ENCODE measurements at places on chromosomes 3 and 15. TPM values are rescaled to one million over a fixed set of nuclear protein-coding genes. Genes with fewer than 3 reads are reported as not detected.
A peak's percentile ranks its signal among the peaks of the same experiment; 100 is the strongest.

DNA sequence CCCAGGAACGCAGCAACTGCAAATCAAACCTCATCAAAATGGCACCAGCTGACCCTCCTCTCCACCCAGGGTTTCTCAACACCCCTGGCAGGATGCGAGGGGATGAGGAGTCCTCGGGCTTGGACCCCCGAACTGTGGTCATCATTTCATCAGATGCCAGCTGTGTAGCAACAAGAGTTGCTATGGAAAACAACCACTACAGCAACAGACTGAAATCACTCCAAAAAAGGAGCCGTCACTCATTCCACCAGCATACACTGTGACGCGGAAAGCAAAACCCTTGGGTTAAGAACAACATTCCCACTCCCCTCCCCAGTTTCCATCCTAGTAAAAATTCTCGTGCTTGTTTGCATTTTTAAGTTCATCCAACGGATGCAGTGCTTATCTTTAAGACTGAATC lies 40.1 kb downstream of the VGLL4 start:
- no peak for DNase-seq

DNA sequence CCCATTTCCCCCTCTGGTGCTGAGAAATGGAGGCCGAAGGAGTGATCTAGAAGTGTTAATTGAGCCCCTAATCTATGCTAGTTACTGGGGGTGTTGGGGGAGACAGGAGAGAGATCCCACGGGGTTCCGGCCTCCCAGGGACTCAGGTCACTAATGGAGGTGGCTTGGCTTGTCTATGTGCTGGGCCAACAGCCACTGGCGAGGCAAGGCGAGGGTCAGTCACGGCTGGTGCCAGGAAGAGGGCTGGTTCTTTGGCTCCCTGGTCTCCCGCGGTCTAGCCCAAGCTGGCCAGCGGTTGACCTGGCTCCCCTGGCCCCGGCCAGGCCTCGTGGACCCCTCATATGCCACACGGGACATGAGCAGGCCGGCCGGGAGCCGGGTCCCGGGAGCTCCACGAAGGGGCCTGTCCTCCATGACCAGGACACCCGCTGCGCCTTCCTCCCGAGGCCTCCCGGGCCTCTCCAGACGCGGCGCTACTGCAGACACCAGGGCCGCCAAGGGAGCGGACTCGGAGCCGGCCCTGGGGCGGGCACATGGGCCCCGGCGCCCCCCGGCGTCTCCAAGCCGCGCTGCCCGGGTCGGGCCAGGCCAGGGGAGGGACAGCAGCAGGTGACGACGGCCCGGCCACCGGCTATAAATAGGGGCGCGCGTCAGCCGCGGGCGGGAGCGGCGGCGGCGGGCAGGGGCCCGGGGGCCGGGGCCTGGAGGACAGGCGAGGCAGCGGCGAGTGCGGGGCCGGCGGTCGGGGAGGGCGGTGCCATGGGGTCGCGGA lies at the start of gene ALPK3:
TSS of gene ALPK3 (plus strand) at position 663 of the 772 bp plus-strand sequence. CDS start at position 760, 97 bp downstream.
- DNase-seq = no peak

GRCh38 chr3:39144748-39145380 lies 8.5 kb downstream of the CSRNP1 start:
- no peak for DNase-seq

- DNase-seq = no peak
Measured at GRCh38 chr3:134037168-134037567, 7.4 kb upstream of the SLCO2A1 start.

GRCh38 chr3:30332196-30333021 lies 274.0 kb upstream of the TGFBR2 start:
- peak; percentile 10 for DNase-seq

ADAMTS17 gene
- total RNA-seq = 0.19 TPM

USP8 gene
- 59.6 TPM for total RNA-seq

SMCO1 gene
- total RNA-seq = not detected
